ENCODE measurements at places on chromosomes 12 and 14.
A peak's percentile ranks its signal among the peaks of the same experiment; 100 is the strongest.

DNA sequence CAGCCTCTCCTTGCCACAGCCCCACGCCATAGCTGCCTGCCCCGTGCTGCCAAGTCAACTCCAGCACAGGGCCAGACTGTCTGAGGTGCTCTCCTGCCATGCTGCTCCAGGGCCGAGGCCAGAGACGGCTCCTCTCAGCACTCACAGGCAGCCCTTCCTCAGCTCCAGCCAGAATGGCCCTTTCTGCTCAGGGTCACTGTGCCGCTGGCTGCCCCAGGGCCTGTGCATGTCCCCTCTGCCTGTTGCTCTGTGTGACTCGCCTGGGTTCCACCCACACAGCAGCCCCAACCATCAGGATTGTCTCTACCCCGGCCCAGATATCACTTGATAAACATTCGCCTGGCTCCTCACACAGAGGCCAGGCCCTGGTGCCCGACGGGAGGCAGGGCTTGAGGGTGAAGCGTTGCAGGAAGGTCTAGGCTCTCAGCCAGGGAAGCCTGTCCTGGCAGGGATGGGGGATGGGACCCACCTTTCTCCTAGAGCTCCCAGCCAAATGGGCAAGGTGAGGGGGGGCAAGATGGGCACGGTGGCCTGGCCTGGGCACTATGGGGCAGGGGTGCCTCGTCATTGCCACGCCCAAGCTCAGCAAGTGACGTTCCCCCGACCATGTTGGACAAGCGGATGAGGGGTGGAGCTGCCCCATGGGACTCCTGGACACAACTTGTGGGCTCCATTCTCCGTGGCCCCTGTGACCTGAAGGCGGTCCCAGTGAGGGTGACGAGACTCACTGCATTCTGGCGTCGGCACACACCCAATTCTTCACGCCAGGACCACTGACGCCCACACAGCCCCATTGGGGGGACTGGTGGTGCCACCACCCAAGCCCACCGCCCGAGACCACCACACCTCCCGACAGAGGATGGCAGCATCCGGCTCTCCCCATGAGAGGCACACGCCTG is 27.4 kb upstream of the BTBD6 start:
- DNase-seq, result no peak

DNA sequence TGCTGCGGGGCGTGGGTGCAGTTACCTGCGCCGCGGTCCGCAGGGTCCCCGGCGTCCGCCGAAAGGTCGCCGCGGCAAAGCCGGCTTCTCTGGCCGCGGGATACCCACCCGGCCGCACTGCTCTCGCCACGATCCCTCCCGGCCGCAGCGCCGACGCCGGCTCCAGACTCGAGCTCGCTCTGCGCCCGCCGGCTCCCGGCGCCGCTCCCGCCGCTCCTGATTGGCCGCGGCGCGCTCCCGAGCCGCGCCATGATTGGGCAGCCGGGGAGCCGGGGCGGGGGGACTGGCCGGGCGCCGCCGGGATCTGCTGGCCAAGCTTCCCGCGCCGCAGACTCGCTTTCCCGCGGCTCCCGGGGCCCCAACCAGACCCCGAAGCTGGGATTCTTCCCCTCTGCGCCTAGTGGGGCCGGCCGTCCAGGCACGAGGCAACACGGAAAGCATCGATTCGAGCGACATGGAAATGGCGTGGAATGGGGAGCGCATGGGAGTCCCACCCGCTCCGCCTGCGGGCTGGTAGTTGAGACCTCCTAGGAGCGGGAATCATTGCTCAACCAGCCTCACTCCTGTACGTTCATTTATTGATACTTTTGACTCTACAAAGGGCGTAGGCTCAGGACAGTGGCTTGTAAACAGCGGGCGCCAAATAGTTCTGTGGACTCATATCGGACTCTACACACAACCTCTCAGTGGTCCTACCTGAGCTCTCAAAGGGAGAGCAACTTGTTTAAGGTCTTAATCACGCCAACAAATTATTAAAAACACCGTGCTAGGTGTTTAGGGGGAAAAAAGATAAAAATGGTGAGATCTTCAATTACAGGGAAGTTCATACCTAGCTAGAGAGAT is 36.4 kb upstream of the STON2 start:
- peak; percentile 73 for DNase-seq

DNA sequence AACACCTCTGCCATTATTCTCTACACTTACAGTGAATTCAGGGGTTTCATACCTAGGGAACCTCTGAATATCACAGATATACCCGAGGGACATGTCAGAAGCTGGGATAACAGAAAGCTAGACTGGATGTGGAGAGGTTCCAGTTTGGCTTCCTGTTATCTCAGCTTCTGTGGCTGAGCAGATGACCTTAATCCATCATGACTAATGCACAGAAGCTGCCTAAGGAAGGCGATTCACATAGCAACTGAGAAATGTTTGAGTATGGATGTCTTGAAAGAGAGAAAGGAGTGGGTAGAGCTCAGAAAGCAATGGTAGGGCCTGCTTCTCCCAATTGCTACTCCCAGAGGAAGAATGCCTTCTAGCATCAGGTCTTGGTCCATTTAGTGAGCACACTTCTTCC is 187.6 kb downstream of the RMST start:
- DNase-seq, result no peak

- peak; percentile 63 for DNase-seq
These were observed 3.2 kb upstream of the SYNE3 start for GRCh38 chr14:95519699-95520098.

DNA sequence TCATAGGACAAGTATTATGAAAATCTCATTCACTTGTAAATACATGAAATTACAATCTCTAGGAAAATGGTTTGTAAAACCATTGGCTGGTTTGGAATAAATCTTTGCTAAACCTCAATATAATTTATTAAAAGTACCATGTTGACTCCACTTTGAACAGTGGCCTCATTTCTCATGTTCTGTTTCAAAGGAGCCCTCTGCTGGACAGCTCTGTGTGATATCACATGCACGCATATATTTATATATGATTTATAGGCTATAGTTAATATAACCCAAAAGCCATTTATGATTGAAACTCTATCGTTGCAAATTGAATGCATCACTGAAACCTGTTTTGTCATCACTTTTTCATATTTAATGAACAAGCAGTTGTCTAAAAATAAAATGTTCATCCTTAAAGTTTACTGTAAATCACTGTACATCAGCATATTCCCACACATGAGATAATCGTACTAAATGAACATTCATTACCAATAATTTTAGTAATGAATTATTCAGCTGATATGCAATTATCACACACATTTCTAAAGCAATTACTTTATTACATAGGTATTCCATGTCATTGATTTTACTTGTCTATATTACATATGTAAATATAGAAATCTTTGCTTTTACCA is 493.8 kb downstream of the NPAS3 start:
- DNase-seq, result no peak

- DNase-seq, result no peak
These were observed 41.0 kb downstream of the HECTD4 start for GRCh38 chr12:112341046-112341825.

- DNase-seq, result no peak
These were observed 238.2 kb upstream of the DIO3 start for GRCh38 chr14:101323111-101323510.

GRCh38 chr12:131383741-131384543 is 326.9 kb upstream of the SFSWAP start:
- no peak for DNase-seq

DNA sequence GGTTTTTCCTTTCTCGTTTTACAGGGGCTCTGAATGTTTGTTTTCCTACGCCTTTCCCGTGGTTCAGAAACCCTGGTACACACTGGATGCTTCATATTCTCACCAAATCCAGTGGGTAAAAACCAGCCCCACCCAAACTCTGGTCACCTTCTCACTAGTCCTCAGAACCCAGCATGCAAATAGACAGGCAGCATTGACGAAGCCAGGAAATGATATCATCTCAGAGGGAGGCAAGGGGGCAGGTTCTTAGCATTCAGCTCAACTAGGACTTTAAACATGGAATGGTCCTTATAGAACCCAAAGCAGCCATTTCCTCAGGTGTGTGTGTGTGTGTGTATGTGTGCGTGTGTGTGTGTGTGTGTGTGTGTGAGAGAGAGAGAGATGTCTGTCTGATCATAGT is 142.0 kb downstream of the KCNK10 start:
- no peak for DNase-seq

- no peak for DNase-seq
These were observed 71.2 kb downstream of the IRF2BPL start for GRCh38 chr14:76957224-76957891.

GRCh38 chr14:48333221-48333920 is 658.0 kb upstream of the MDGA2 start:
- no peak for DNase-seq

GRCh38 chr12:56153678-56154065 is 1.3 kb downstream of the MYL6B start:
- DNase-seq, result no peak

DNA sequence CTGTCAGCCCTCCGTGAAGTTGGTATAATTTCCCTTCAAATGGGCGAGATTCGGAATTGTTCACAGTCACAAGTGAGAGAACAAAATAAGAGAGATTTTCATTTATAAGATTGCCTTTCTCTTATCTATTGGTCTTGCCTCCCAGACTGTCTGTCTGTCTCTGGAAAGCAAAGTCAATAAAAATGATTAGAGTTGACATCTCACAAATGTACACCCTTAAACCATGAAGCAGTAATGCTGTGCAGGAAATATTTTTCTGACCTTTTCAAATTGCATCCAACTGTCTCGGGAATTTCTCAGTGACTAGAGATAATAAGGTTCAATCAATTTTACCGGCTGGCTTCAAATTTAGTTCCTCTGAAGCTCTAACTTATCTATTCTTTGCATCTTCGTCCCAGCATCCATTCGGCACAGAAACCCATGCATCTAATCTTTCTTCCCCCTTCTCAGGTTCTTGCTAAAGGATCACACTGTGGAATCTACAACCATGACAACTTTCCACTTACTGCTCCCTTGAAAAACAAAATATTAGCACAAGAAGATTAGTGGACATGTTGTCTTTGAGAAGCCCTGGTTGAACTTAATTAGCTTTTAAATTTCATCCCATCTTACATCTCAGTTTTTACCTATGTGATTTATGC is 93.1 kb downstream of the RMST start:
- DNase-seq, result no peak

DNA sequence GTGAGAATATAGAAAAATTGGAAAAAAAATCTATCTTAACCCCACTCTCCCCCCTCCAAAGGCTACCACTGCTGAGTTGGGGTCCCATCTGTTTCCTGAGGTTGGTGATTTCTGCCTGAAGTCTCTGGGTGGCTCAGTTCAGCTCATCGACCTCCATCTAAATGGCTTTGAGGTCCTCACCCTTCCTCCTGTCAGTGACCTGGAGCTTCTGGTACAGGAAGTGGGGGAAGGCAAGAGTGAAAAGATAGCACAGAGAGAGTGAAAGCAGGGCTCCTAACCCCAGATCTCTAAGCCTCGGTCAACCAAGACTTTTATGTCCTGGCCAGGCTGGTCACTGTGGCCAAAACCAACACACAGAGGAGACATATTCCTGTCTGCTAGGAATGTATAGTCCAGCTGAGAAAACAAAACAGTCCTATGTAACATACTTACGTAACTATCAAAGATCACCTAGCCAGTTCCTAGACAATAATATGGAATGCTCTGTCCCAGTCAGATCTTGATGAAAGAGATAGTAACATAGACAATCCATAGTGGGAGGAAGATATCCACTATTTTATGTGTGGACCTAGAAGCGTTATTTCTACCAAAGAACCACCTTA is 12.3 kb upstream of the KRT73 start:
- no peak for DNase-seq

DNA sequence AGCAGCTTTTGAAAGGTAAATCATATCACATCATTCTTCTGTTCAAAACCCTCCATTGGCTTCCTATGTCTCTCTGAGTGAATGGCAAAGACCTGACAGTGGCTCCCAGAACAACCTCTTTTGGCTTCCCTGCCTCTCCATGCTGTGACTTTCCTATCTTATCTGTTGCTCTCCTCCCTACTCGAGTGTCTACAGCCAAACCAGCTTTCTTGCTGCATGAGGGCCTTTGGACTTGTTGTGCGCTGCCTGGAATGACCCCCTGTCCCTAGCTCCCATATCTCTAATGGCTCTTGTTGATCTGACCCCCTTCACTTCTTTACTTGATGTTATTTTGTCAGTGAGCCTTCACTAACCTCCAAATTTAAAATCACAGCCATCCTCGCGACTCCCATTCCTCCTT is 2.5 kb downstream of the SYNE2 start:
- no peak for DNase-seq

All from mucosa of descending colon (tissue), 3 donors.